CD14-positive monocyte (primary cell): ENCODE measurements at places on chromosomes 3 and 15. TPM values are rescaled to one million over a fixed set of nuclear protein-coding genes. Genes with fewer than 3 reads are reported as not detected.

The ABHD14A gene
- 6.9 and 13.9 TPM in 2 replicates for polyA plus RNA-seq

The EFCC1 gene
- 0.11 TPM in 1 of 2 replicates, not detected in the other for polyA plus RNA-seq

The GABRA5 gene
- polyA plus RNA-seq = not detected in 2 replicates

DNA sequence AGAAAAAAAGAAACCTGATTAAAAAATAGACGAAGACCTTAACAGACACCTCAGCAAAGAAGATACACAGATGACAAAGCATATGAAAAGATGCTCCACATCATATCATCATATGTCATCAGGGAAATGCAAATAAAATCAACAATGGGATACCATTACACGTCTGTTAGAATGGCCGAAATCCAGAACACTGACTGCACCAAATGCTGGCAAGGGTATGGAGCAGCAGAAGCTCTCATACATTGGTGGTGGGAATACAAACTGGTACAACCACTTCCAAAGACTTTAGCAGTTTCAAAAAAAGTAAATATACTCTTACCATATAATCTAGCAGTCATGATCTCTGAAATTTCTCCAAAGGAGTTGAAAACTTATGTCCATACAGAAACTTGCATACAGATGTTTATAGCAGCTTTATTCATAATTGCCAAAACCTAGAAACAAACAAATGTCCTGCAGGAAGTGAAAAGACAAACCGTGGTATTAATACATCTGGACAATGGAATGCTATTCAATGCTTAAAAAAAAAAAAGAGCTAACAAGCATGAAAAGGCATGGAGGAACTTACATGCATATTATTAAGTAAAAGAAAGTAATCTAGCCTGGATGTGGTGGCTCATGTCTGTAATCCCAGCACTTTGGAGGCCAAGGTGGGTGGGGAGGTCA is 107.4 kb downstream of the HES1 start:
- DNase-seq = no peak

DNA sequence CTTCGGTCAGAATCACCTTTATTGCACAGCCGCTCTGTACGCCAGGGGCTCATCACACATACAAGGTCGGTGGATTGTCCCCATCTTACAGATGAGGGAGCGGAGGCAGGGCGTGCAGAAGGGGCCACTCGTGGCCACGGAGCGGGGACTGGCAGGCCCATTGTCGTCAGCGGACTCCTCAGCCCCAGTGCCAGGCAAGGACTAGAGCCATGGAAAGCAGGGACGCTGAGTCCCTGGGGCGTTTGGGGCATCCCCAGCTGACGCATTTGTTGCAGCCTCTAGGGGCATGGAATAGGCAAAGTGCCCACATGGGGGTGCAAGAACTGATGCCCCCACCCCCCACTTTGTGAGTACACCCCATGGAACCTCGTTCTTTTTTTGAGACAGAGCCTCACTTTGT is 29.8 kb upstream of the FURIN start:
- DNase-seq = no peak

DNA sequence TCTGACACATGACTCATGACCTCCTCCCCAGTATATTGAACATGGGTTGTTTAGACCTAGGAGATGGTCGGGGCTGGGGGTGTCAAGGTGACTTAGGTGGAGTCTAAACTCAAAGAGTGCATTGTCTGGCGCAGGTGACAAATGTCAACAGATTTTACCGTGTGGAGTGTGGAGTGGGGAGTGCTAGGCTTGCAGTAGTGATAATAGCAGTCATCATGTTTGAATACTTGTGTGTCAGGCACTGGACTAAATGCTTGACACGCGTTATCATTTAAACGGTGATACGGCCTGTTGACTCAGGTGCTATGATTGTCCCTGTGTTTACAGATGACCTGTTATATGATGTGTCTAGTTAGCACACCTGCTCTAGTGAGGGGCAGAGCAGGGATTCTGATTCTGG is 30.8 kb downstream of the MUC20 start:
- no peak for DNase-seq

DNA sequence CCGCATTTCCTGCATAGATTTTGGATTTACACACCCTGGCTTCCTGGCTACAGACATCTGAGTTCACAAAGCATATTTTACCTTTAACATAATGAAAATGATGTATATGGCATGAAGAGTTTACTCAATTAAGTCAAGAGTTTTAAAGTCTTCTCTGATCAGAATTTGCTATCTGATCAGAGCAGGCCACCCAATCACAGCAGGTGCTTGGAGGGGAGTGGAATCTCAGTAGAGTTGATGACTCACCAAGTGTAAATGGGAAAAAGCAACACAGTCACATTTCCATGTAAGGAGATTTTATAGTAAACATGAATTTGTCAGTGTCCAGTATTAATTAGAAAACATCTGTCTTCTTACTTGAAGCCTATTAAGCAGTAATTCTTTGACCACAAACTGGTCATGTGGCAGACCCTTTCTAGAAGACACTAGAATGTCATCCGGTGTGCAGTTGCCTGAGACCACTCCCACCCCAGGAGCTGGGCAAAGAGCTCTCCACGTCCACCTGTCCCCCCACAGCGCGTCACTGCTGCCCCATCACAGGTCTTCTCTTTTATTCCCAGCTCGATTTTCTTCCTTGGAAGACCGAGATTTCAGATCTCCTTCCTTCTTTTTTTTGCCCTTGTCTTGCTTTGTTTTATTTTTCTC is 10.8 kb downstream of the MESD start:
- no peak for DNase-seq

DNA sequence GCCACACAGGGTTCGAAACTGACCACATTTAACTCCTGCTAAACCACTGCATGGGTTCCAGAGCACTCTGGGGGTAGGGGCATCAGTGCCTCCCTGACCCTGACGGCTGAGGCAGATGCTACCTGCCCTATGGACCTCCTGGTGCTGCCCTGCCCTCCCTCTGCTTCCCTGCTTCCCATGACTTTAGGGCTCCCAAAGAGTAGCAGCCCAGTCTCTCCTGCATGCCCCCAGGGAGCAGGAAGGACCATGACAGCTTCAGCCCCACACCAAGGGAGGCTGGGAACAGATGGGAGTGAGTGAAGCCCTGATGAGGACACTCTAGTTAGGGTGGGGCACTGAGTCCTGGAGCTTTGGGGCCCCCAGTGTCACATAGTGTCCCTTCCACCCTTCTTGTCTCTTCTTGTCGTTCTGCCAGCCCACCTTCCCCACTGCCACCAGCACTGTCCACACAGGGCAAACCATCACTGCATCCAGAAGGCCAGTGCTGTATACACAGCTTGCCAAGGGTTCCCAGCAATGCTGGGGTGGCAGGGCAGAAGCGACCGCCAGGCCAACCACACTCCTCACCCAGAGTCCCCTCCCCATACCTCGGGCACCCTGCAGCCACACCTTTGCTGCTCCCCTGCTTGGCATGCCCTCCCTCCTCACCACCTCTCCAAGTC is 31.0 kb downstream of the SRPRB start:
- no peak for DNase-seq

DNA sequence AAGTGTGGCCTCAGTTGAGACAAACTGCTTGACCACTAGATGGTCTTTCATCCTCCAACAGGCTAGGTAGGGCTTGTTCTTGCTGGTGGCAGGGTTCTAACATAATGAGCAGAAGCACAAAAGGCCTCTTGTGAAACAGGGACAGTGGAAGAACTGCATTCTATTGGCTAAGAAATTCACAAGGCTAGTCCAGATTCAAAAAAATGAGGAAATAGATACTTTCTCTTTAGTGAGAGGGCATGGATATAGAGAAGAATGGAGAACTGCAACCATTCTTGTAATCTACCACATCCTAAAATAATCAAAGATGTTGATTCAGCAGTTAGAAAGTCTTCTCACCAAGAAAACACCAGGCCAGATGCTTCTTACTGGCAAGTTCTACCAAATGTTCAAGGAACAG is 143.7 kb upstream of the LRIG1 start:
- DNase-seq = peak; percentile 21

DNA sequence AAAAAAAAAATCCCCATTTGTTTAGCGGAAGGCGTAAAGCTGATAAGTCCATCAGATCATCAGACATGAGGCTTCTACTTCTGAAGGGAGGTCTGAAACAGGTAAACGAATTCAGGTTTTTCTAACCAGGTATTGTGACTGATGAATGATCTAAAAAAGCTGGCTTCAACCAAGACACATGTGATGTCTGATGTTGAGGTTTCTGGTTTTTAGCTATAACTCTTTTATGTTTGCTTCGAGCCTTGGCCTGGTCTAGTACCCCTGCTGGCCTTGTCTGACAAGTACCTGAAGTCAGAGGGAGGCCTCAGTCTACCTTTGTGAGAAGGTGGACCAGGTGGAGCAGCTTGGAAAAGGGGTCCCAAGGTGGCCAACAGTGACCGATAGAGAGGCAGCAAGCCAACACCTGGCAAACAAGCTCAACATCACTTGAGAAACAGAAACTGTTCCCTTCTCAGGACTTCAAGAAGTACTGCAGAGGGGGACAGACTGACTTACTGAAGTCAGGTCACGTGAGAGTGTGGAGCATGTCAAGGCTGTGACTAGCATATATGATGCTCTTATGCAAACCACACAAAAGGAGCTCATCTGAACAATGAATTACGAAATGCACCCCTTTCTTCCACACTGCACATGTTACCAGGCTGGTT is 33.0 kb upstream of the CA12 start:
- DNase-seq = no peak

DNA sequence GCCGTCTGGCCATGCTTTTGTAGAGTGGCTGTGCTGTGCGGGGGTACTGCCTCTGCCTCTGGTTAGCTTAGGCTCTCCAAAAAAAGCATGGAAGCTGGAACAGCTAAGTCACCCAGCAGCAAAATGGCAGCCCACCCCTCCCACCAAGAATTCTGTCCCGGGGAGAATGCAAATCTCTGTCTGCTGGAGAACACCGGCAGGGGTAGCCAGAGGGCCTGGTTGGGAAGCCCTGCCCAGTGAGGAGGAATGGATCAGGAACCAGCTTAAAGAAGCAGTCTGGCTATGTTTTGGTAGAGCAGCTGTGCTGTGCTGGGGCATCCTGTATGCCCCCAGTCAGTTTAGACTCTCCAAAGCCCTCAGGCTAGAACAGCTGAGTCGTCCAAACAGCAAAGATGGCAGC is 56.2 kb upstream of the PTPRG start:
- no peak for DNase-seq

DNA sequence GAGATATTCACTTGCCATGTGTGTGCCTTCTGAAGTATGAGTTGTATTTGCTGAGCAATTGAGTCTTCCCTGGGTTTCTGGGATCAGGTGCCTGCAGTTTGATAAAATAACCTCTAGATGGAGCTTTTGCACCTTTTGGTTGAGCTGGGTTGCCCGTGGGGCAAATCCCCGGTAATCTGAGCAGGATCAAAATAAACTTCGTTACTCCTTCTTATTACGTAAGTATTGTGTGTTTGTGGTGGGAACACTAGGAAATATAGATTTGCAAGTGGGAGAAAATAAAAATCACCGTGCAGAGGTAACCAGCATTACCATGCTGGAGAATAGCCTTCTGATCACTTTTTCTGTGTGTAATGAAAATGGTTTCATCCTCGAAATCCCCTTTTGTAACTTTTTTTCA is 277.4 kb upstream of the NR2E3 start:
- no peak for DNase-seq

- DNase-seq = no peak
Measured at GRCh38 chr3:17340693-17341092, 401.7 kb downstream of the TBC1D5 start.

DNA sequence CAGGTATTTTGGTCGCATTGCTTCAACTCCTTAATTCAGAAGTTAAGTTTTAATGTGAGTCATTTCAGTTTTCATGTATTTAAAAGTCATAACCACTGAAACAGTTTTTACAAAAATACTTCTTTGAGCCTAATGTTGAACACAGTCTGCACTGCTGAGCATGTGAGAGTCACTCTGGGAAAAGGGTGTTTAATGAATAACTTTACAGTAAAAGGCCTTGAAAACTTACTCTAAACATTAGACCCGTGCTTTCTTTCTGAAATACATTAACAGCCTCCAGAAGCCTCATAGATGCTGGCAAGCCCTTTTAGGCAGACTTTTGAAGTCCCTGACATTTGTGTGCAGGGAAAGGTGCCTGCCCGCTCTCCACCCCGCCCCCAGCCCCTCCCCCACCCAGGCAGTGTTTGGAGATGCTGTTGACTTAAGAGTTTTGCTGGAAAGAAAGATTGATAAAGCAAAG is 68.9 kb upstream of the NR2F2 start:
- no peak for DNase-seq

DNA sequence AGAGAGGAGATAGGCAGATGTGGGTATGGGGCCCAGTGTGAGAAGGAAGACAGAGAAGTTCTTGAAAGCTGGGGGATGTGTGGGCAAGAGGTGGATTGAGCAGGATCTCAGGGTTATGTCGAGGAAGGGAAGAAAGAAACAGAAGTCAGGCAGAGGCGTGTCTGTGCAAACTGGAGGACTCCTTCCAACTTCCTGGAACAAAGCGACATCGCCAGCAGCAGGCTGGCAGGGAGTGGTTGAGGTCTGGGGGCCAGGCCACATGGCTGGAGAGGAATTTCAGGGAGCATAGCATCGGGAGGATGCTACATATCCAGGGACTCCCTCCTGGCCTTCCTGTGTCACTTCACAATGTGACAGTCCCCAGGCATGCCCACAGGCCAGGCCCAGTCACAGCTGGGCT is 42.9 kb upstream of the MYZAP start:
- DNase-seq = no peak

DNA sequence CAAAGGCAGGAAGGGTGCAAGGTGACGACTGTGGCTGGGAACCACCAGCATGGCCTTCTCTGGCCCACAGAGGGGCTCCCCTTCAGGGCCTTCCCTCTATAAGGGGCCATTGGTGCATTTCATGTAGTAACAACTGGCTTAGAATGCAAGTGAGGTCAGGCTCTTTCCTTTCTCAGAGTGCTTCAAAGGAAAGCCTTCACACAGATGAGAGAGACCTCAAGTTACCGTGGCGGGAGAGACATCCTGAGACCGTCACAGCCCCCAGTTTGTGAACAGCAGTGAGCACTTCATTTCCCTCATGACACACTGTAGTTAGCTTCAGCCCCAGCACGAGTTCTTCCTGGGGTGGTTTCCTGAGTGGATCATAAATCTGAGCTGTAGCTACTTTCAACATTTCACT is 96.6 kb upstream of the LIMD1 start:
- no peak for DNase-seq

DNA sequence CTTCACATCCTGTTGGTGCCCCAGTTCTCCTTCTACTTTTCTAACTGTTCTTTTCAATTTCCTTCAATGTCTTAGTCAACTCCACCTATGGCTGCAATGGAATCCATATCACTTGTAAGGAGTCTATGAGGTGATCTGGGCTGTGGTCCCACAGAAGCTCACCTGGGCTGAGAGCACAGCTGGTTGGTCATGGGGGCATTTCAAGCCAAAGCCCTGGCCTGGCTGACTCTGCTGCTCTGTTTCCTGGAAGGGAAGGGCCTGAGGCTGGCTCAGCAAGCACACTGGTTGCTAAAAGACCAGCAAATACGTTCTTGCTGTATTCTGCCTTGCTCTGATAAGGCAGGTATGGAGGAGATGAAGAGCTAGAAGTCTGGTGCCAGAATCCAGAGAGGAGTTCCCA is 29.0 kb downstream of the AMOTL2 start:
- no peak for DNase-seq
